ENCODE measurements at places on chromosomes 2 and 18. TPM values are rescaled to one million over a fixed set of nuclear protein-coding genes. Genes with fewer than 3 reads are reported as not detected.

The B3GNT7 gene
- total RNA-seq = 2.2 TPM

The IL36RN gene
- total RNA-seq = 0.02 TPM

The MFF gene
- total RNA-seq = 104 TPM

The UGT1A4 gene
- total RNA-seq = not detected

The KLHL41 gene
- total RNA-seq = 0.15 TPM

The C2orf66 gene
- total RNA-seq = 0.08 TPM

The TCF4 gene
- total RNA-seq = 1.1 TPM

The SP140L gene
- total RNA-seq = 3.1 TPM

The SEMA4F gene
- total RNA-seq = 8.7 TPM

The ZNF521 gene
- total RNA-seq = not detected

The UGT1A5 gene
- total RNA-seq = 0.09 TPM

The CCDC148 gene
- 0.62 TPM for total RNA-seq

The FBXO41 gene
- 4.7 TPM for total RNA-seq

The NEU4 gene
- total RNA-seq = 0.17 TPM

The NGEF gene
- 13.0 TPM for total RNA-seq

The IGFBP2 gene
- total RNA-seq = 94.5 TPM

The FSHR gene
- total RNA-seq = not detected

The SLC23A3 gene
- 0.29 TPM for total RNA-seq

The ABCG8 gene
- total RNA-seq = not detected

The MAP4K4 gene
- total RNA-seq = 123 TPM

The ZNF804A gene
- total RNA-seq = not detected

The PLGLB1 gene
- total RNA-seq = 0.44 TPM

The RBBP8 gene
- 19.8 TPM for total RNA-seq

The DAW1 gene
- 2.1 TPM for total RNA-seq

The ALPI gene
- not detected for total RNA-seq

The ATP6V1B1 gene
- 2.3 TPM for total RNA-seq

The MROH2A gene
- total RNA-seq = 0.23 TPM

The IL36B gene
- total RNA-seq = not detected

The NPPC gene
- 0.42 TPM for total RNA-seq

The ACOXL gene
- not detected for total RNA-seq

The DPP4 gene
- 0.69 TPM for total RNA-seq

The HAT1 gene
- 59.8 TPM for total RNA-seq

The NPAS2 gene
- total RNA-seq = 83.8 TPM

The SOX11 gene
- total RNA-seq = not detected

The SERPINB4 gene
- total RNA-seq = 0.09 TPM

The LCT gene
- 0.03 TPM for total RNA-seq

The NEU2 gene
- total RNA-seq = not detected

The ERMN gene
- not detected for total RNA-seq

The MOGAT1 gene
- total RNA-seq = not detected

The CCDC74A gene
- 16.2 TPM for total RNA-seq

The GPR45 gene
- not detected for total RNA-seq

The ZNF397 gene
- 4.7 TPM for total RNA-seq

The KCNE4 gene
- 0.46 TPM for total RNA-seq

The LHCGR gene
- not detected for total RNA-seq

The BOK gene
- 28.3 TPM for total RNA-seq
